Kidney glomerular epithelial cell (primary cell): ENCODE measurements at places on chromosomes 11 and 22.

GRCh38 chr11:117092951-117093590, 5.2 kb downstream of the SIK3 start:
- DNase-seq, result no peak

DNA sequence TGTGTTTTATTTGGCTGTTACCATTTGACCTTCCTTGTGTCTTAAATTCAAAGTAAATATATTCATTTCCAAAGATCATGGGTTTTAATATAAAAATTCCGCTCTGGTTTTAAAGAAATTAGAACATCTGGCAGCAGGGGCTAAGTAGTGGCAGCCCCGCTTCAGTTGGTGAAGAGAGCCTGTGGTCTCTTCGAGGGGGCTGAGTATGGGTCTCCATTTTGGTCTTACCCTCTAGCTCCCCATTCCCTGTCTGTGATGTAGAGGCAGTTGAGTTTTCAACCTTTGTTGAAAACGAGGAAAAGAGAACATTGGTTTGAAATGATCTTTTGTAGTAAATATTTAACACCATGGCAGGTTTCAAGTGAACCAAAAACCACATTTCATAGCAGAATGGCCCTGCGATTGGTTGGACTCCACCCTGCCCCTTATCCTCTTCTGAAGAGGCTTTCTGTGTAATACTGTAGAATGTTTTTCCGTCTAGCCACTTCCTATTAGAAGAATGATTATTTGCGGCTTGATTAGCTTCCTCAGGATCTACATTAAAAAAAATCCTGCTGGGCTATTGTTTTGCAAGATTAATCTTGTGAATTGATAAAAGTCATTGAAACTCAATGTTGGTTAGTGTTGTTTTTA, 17.7 kb downstream of the APLP2 start:
- DNase-seq, result no peak

- DNase-seq, result no peak
These were observed 6.8 kb downstream of the ZDHHC8 start for GRCh38 chr22:20138417-20138738.

DNA sequence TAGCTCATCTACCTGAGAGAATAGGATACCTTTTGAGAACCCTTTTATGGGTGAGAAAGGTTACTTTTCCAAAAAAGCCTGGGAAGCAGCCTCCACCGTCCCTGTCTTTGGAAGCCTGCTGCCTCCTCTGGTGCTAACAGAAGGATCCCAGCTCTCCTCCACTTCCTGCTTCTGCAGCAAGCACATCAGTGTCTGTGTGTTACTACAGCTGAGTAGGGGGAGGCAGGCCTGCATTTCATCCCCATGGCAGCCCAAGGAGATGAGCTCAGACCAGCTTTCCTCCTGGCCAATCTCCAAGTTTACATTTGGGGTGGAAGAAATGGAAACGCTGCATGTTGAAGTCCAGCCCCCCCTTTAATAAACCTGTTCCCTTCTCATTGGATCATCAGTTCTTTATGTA, 7.4 kb upstream of the CCDC34 start:
- no peak for DNase-seq

DNA sequence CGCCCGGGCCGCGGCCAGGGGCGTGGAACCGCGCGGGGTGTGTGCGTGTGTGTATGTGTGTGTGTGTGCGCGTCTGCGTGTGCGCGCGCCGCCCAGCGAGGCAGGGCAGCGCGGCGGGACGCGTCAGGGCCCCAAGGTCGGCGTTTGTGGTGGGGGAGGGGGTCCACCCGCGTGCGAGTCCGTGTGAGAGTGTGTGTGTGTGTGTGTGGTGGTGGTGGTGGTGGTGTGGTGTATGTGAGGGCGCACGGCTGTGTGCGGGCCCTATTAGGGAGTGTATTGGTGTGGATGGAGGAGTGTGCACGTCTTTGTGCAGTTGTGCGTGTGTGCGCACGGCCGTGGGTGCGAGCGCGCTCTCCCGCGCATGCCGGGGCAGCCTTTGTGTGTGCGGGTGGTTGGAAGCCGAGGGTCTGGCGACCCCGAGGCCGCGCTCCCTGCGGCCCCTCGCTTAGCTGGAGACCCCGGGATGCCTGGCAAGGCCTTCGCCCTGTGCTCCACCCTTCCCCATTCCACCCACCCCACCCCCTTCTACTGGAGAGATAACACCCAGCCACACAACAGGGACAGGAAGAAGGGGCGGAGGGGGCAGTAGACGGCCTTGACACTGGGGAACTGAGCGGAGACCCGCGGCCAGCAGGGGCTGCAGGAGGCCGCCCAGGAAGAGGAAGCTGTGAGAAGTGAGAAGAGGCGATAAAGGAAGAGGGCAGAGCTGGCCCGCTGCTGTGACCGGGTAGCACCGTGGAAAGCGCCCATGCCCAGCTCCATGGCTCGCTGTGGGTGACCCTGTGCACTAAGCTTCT, 528 bp upstream of the ARRB1 start:
- no peak for DNase-seq

GRCh38 chr11:24422376-24422775, 74.5 kb upstream of the LUZP2 start:
- DNase-seq, result no peak

DNA sequence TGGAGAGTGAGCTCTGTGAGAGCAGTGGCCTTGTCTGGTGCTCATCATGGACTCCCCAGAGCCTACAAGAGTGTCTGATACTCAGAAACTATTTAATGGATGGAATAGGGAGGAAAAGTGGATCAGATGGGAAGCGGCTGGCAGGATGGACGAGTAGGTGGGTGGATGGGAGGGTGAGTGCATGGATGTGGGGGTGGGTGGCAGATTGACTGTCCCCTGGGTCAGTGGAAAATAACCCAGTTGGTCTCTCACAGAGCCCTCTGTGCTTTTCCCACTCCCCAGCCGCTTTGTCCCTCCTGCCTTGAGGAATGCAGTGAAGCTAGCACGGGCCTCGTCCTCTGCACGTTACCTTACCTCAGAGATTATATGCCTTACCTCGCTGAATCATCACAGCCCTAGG, 5.9 kb downstream of the SPI1 start:
- no peak for DNase-seq

- DNase-seq, result no peak
These were observed 22.9 kb upstream of the THY1 start for GRCh38 chr11:119445850-119446249.

GRCh38 chr11:72631806-72632731, 42.2 kb downstream of the PDE2A start:
- no peak for DNase-seq

GRCh38 chr11:44839458-44840084, 111.1 kb downstream of the TP53I11 start:
- no peak for DNase-seq

- DNase-seq, result no peak
These were observed 119.6 kb upstream of the BLID start for GRCh38 chr11:122235615-122236014.

GRCh38 chr11:62994775-62995174, 10.0 kb upstream of the SLC22A6 start:
- no peak for DNase-seq

GRCh38 chr11:10498426-10499250, 42.3 kb downstream of the RNF141 start:
- no peak for DNase-seq

DNA sequence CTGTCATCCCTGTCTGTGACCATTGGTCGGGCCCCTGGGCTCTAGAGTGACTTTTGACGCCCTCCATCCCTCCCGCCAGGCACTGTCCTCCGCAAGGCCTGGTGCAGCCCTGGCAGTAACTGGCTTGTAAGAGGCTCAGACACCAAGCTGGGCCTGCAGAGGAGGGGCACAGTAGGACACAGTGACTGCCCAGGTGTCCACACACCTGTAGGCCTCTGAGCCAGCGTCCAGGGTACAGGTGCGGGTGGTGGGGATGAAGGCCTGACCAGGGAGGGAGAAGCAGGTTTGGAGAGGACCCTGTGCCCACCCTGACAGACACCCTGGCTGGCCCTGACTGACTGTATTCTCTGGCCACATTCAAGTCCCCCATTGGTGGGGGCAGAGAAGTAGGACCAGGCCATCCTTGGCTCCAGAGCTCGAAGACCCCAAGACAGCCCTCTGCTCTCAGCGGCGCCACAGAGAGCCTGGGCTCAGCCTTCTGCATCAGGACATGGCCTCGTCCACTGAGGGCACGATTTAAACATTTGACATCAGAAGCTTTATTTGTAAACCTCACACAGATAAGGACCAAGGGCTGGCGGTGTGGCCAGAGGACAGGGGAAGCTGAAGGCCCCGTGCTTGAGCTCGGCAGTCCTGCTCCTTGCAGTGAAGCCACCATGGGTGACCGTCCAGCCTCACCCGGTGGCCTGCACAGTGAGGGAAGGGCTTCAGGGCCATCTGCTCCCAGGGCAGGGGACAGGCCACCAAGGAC, 31.4 kb downstream of the PPIL2 start:
- DNase-seq, result no peak

DNA sequence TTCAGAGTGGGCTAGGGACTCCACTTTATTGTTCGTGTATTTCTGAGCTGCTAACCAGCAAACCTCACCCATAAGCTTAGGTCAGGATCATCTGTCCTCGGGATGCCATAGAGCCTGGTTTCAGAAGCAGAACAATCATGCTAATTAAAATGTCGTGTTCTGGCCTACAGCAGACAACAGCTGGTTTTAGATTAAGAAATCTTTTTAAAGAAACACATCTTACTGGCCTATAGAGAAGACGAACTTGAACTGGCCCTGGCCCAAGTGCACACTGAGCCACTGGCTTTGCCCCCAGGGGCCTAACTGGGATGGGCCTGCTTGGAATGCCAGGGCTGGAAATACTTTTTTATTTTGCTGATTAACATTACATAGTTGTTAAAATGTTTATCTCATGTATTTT, 63.2 kb downstream of the ALX4 start:
- DNase-seq, result no peak

DNA sequence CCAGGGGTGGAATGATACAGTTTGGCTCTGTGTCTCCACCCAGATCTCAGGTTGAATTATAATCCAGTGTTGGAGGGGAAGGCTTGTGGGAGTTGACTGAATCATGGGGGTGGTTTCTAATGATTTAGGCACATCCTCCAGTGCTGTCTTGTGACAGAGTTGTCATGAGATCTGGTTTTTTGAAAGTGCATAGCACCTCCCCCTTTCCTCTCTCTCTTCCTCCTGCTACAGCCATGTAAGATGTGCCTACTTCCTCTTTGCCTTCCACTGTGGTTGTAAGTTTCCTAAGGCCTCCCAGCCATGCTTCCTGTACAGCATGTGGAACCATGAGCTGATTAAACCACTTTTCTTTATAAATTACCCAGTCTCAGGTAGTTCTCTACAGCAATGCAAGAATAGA, 45.1 kb downstream of the THAP12 start:
- no peak for DNase-seq

- no peak for DNase-seq
These were observed 69.5 kb upstream of the ATXN10 start for GRCh38 chr22:45602004-45602733.

GRCh38 chr22:25567251-25567675, 2.8 kb downstream of the GRK3 start:
- no peak for DNase-seq

- no peak for DNase-seq
These were observed 8.9 kb downstream of the MN1 start for GRCh38 chr22:27792452-27793161.

DNA sequence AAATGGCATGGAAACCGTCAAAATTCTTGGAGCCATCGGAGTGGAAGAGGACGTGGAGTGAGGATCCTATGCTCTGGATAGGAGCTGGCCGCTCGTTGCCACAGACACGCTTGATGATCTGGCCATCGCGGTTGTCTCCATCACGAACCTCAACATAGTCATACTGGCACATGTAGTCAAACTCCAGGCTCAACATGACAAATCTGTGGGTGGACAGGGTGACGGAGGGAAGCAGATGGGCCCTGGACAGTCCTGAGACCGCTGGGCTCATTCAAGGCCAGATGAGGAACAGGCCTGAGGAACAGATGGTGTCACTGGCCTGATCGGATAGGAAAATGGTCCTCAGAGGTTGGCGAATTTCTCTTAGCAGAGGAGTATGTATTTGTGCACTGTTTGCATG, 51.3 kb upstream of the SLC1A2 start:
- DNase-seq, result no peak

GRCh38 chr11:92707173-92707619, 262.3 kb upstream of the MTNR1B start:
- DNase-seq, result no peak

DNA sequence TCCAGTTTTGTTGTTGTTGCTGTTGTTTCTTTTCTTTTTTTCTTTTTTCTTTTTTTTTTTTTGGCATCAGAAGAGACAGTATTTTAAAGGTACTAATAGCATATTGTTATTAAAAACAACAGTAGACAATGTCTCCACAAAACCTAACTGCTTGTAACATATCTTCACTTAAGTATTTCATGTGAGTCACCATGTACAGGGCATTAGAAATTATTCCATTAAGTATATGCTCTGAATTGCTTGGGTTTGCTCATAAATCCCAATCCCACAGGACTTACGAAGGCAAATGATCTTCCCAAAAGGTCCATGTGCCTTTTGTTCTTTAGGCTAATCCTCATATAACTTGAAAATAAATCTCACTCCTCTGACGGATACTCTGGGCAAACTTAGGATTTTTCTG, 35.9 kb downstream of the MAP6 start:
- DNase-seq, result no peak

- DNase-seq, result no peak
These were observed 4.7 kb downstream of the PDHX start for GRCh38 chr11:34921156-34921555.

DNA sequence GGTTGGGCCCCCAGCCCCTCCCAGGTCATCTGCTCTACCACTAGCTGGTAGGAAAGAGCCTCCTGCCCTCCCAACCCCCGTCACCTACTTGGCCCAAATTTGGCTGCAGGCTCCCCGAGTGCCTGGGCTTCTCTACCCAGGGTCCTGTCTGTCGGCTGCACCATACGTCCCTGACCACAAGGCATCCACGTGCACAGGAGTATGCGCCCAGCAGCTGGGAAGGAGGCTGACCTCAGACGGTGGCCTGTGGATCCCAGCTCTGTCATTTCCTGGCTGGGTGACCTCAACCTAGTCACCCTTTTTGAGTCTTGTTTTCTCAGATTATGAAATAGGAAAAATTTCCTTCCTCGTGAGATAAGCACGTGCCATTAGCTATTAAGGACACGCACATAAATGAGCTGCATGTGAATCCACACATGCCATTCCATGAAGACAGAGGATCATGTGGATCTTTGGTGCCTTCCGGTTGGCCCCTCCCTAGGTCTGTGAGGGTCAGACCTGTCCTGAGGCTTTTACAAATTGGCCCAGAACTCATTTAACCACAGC, 13.7 kb downstream of the CYB561A3 start:
- no peak for DNase-seq

DNA sequence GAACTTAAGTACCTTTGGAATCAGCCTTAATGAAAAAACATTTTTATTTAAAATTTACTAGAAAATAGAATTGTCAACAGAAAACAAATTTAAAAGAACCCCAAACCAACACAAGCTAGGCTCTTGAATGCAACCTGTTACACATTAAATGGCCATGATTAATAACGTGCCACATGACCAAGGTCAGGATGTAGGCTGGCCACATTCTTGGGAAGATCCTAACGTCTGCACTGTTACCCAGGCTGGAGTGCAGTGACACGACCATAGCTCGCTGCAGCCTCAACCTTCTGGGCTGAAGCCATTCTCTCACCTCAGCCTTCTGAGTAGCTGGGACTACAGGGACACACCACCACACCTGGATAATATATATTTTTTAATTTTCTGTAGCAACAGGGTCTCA, 126.4 kb upstream of the APOA1 start:
- DNase-seq, result no peak
